ENCODE measurements at places on chromosomes 4 and X.
A peak's percentile ranks its signal among the peaks of the same experiment; 100 is the strongest.

DNA sequence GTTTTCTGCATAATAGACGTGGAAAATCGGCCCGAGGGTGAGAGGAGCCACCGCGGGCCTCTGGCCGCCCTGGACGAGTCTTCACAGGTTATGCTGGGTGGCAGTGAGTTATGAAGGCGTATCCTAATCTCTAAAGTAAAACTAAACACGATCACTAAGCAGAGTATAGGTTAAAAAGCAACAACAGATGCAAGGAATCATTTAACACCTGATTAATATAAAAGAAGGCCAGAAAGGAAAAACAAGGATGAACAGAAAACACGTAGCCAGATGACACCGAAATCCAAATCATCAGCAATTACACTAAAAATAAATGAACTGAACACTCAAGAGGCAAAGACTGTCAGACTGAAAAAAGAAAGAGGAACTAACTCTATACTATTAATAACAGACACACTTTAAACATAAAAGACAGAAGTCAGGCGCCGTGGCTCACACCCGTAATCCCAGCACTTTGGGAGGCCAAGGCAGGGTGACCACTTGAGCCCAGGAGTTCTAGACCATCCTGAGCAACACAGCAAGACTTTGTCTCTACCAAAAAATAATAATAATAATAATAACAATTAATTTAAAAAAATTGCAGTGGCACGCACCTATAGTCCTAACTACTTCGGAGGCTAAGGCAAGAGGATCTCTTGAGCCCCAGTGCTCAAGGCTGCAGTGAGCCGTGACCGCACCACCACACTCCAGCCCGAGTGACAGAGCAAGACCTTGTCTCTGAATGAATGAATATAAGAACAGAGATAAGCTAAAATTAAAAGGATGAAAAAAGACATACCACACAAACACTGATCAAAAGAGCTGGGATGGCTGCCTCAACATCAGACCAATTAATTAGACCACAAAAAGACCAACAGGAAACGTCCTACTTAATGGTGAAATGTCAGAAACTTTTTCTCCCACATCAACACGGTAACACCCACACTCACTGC, 30.0 kb downstream of the CTBP1 start:
- no peak for DNase-seq

DNA sequence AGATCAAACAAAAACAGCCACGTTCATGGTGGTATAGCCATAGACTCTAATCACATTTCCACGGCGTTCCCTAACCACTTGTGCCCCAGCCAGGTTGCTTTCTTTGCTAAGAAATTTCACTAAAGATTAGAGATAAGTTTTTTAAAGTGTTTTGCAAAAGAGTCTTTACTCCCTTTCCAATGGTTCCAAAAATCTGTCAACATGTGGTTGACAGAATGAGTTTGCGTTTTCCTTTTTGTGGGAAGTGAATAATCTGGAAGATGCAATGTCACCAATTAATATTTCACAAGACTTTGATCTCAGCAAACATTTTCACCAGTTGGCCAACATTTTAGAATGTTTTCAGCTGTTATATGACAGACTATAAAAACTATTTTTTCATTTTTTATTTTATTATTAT, 35.3 kb downstream of the CXCL1 start:
- DNase-seq = peak; percentile 78

DNA sequence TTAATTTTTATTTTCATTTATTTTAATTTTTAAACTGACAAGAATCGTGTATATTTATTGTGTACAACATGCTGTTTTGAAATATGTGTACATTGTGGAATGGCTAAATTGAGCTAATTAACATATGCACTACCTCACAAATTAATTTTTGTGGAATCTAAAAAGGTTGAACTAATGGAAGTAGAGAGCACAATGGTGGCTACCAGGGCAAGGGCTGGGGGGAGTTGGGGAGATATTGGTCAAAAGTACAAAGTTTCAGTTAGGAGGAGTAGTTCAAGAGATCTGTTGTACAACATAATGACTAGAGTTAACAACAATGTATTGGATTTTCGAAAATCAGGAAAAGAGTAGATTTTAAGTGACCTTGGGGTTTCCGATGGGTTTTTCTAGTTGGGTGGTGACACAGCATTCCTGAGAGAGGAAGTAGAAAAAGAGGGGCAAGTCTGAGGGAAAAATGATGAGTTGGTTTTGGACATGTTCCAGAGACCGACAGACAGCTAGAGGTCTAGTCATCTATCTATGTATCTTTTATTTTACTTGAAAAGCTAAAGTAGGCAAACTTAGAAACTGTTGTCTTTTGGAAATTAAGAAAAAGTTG, 23.2 kb downstream of the APOO start:
- no peak for DNase-seq

- DNase-seq = peak; percentile 57
Measured at GRCh38 chrX:141176586-141177451, at the start of gene LDOC1. TSS of gene LDOC1 (minus strand) at chrX:141177129. CDS start at chrX:141177021, 108 bp downstream.

GRCh38 chr4:76278583-76278982, 27.1 kb downstream of the FAM47E start:
- DNase-seq = no peak

- no peak for DNase-seq
Measured at GRCh38 chr4:127015667-127016117, 617.1 kb upstream of the INTU start.

DNA sequence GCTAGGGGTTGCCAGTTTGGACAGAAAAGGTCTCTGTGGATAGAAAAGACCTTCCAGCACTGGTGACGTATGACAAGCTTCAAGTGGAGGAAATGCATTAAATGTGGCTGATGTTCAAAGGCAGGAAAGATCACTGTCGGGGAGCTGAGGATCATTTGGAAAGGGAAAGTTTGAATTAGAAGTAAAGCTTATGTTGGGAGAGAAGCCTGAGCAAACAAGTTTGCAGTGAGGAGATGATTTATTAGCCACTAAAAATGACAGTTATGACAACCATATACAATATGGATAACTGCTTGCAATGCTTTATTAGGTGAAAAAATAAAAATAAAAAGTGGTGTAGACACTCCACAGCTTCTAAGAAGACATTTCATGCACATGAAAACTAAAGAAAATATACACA, 135.3 kb upstream of the HS3ST1 start:
- no peak for DNase-seq

- no peak for DNase-seq
Measured at GRCh38 chr4:10086506-10087120, 30.0 kb downstream of the WDR1 start.

DNA sequence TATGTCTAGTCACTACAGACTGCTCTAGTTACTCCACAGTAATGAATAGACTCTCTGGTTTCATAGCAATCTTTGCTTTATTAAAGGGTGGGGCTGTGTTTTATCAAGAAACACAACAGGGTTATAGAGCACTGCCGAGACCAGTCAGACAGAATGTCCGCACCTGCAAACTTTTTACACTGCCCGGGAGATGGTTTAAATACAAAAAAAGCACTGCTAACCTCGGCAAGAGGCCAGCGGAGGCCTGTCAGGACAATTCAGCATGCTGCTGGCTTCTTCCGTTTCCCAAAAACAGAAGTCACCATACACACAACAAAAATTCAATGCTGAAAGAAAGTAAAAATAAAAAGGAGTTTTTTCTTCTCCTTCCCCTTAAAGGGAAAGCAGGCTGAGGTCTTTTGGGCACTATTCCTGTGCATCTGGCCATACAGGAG, 67.4 kb downstream of the IRF2 start:
- DNase-seq = no peak
